ENCODE measurements at places on chromosomes 1 and 21.

DNA sequence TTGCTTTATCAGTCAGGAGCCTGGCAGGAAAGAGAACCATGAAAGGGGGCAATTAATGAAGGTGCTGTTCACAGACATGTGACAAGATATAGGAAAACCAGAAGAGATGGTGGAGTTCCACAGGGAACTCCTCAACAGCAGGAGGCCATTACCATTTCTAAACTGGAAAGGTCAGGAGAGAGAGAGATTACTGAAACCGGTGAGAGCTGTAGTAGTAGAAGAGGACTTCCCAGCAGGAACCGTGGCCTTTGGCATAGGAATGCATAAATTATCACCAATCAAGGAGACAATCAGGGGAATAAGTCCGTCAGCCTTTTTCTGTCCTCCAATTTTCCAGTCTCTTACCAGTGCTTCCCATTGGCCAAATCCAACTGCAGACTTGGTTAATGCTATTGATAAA is 23.0 kb upstream of the ABCD3 start:
- DNase-seq, result no peak

- DNase-seq, result no peak
These were observed 8.5 kb downstream of the HLX start for GRCh38 chr1:220887520-220888416.

DNA sequence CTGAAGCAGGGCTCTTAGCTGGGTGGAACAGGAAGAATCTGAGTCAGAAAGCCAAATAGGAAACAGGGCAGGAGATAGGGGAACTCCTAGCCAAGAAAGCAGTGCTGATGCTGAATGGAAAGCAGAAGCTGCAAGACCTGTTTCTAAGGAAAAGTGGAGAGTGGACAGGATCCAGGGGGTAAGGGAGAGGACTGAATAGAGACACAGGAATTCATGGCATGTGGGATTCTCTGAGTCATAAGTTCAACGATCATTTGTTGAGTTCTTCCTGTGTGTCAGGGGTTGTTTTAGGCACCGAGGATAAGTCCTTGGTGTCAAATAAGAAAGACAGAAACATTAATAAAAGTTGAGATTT is 153.8 kb upstream of the FGGY start:
- DNase-seq, result no peak

DNA sequence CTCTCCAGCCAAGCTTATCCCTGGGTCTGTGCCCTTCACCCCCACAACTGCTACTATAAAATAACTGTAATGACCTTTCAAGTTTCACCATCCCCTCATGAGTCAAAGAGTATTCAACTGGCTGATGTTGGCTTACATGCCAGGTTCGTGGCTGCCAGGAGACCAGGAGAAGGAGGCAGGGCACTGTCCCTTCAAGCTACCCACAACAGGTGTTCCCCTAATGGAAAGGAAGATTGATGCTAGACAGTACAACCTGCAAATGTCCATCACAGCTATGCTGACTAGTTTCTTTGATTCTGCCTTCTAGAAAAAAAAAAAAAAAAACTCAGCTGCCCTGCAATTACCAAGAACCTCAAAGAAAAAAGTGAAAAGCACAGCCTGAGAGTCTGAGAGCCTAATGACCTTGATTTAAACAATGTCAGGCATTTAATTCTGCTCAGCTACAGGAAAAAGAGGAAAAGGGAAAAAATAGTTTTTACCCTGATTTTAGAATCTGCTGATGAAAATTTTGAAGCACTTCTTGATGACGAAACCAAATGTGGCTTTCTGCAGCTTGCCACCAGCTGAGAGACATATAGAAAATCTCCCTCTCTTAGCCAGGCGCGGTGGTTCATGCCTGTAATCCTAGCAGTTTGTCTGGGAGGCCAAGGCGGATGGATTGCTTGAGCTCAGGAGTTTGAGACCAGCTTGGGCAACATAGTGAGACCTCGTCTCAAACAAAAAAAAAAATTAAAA is 82.7 kb upstream of the ROR1 start:
- DNase-seq, result no peak

GRCh38 chr1:37633938-37634243 is 801 bp downstream of the RSPO1 start:
- DNase-seq, result no peak

DNA sequence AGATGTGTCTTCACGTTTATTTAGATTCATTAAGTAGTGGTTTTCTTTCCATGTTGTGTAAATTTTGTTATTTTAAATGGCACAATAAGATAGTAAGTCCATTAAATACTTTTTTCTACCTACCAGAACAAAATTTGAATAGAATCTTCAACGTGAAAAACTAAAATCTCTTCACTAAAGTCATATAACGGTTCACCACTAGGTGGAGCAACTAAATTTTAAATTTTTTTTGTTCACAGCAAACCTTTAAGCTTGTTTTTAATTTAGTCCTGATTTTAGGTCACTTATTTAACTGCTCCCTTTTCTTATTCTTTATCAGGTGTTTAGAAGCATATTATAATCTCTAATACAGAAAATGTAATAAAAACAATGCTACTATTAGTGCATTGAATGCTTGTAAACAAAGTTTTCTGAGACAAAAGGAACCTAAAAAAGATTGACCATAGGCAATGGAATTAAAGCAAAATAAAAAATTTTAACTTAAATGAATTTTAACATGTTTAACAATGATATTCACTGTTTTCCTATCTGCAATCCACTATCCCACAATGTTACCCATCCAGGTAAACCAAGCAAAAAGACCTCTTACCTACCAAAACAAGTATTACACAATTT is 28.3 kb upstream of the PKN2 start:
- peak; percentile 27 for DNase-seq

GRCh38 chr1:107277022-107277421 is 136.2 kb downstream of the NTNG1 start:
- DNase-seq, result no peak

DNA sequence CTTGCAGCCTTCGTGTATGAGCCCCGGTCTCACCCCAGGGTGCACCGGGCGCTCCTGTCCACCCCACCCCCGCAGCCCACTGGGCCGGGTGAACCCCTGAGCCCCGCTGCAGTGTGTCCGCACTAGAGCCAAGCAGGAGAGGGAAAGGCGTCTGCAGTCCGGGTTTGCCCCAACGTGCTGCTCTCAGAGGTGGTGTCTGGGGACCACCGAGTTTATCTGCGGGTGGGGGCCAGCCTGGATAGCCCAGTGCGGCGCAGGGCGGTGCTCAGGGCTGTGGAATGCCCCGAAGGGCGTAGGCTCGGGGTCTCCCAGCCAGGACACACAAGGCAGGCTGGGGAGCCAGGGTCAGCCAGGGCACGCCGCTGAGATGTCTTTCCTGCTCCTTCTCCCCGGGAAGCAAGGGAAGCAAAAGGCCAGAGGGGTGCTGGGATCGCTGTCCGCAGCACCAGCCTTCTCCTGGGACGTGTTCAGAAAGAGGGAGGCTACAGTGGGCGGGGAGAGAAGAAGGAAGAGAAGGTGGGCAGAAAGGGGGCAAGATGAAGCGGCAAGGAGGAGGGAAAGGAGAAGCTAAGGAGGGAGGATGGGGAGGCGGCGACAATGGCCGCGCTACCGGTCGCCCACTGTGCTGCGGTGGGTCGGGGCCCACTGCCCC is 56.6 kb downstream of the MAB21L3 start:
- no peak for DNase-seq

DNA sequence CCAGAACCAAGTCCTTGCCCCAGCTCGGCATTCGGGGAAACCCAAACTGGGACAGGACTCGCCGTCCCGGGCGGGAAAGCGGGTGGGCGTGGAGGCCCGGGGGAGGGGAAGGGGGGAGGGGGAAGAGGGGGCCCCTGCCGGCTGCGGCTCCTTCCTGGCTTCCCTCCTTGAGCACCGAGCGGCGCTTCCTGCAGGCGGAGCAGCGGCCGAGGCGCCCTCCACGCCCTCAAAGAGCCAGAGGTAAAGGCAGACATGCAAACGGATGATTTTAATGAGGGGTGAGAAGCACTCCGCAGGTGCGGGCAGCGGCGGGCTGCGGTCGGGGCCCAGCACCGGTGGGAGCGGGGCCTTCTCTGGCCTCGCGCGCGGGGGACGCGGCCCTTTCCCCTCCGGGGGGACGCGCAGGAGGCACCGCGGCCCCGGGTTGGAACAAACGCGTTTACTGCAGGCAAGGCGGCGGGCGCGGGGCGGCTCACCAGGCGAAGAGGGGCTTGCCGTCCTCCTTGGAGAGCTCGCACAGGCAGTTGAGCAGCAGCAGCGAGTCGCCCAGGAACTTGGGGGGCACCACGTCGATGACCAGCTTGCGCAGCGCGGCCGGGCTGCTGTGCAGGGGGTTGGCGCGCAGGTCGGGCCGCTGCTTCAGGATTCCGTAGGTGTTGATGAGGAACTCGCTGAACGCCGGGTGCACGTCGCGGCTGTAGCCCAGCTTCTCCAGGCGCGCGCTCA is 5.7 kb upstream of the FTCD start:
- DNase-seq, result no peak

- no peak for DNase-seq
These were observed 4.4 kb upstream of the WARS2 start for GRCh38 chr1:119144813-119145212.

DNA sequence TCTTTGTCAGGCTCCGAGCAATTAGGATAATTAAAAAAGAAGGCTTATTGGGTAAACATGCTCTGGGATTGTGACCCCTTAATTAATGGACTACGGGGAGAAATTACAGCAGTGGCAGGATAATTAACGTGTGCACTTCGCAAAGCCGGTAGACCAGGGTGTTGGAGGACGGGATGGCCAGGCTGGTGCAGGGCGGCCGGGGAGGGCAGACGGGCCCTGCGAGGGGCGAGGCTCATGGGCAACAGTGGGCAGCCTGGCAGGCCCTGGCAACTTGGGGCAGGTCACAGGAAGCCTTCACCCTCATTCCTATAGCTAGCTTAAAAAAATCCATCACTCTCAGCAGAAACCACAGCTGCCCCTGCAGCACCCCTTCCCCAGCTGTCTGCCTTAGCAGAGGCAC is 186.2 kb upstream of the ARHGEF16 start:
- DNase-seq, result no peak

GRCh38 chr1:172266528-172267174 is 153.8 kb upstream of the C1orf105 start:
- DNase-seq, result no peak

DNA sequence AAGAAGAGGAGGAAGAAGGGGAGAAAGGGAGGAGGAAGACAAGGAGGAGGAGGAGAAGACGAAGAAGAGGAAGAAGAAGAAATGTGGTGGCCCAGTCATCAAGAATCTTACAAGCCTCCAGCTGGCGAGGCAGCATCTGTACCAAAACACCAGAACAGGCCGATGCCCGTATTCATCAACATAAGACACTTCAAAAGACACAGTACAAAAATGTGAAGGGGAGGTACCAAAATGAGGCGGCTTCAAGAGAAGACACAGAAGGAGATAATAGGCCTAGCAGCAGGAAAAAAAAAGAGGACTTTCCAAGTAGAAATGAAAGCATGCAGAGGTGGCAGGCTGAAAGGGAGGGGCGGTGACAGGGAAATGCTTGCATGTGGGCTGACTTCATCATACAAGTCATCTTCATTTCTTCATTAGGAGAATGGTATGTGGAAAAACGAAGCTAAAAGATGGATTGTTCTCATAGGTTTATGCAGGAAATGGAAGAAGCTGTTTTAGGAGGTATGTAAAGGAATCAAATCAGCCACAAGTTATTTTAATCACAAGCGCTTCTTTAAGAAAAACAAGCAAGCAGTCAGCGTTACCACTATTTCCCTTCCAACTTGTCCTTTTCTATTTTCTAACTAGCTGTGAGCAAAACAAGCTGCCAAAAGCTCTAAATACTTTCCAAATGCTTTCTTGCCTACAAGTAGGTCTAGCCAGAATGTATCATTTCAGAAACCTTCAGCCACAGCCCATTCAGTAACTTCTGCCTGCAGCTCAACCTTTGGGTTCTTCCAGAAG is 192.3 kb downstream of the SLC45A1 start:
- peak; percentile 44 for DNase-seq

GRCh38 chr1:219031809-219032208 is 141.9 kb upstream of the LYPLAL1 start:
- DNase-seq, result no peak

- no peak for DNase-seq
These were observed 268.7 kb downstream of the OLFM3 start for GRCh38 chr1:101728029-101728428.

- no peak for DNase-seq
These were observed 51.3 kb downstream of the TEX35 start for GRCh38 chr1:178564086-178564782.

DNA sequence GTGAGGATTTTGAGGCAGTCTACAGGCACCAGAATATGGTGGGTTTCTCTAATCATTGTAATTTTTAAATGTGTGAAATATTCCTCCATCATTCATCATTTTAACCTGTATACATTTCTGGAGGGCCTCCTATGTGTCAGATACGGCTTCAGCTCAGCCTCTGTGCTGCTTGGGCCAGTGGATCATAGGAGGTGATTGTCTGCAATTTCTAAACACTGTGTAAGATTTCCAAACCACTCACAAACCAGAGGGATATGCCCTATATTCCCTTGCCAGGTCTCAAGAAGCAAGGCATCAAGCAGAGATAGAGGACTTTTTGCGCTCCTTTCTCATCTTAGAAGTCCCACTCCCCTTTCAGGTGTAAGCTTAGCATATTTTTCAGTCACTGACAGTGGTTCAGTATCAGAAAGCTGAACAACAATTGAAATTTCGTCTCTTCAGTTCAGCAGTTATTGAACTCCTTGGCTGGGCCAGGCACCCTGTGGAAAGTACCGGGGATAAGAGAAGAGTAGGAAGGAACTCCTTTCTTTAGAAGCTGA is 190.9 kb downstream of the NFIA start:
- no peak for DNase-seq

- DNase-seq, result no peak
These were observed 1.2 kb downstream of the PSMG1 start for GRCh38 chr21:39182016-39182415.

DNA sequence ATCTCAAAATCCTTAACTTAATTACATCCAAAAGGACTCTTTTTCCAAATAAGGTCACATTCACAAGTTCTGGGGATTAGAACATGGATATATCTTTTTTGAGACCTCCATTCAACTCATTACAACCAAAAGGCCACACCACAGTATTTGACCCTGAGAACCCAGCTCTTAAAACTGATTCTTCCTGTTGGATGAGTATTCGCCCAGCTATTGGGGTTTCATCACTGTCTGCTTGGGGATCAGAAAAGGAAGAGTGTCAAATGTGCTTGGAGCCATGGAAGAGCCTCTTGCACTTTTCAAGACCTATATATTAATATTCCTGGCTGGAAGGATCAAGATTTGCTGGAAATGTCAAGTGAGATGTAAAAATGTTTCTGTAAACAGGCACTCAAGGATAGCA is 5.4 kb upstream of the TINAGL1 start:
- no peak for DNase-seq

DNA sequence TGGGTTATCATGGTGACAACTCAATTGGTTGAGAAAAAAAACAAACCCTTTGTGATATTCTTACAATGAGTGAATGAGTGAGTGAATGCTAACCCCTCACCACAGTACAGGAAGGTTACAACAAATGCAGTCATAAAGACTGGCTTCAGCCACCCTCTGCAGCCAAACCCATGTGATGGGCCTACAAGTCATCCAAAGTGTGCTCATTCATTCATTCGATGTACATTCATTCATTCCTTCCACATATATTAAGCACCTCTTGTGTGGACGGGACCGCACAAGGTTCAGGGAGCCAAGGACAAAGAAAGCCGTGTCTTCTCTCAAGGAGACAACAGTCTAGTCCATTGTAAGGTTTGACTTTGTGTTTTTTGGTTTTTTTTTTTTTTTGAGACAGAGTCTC is 49.4 kb downstream of the WDR4 start:
- DNase-seq, result no peak

GRCh38 chr1:81596341-81596740 is 204.4 kb upstream of the ADGRL2 start:
- DNase-seq, result no peak

Data from CD4-positive, alpha-beta memory T cell (primary cell).